ENCODE measurements at places on chromosomes 3 and 15.

DNA sequence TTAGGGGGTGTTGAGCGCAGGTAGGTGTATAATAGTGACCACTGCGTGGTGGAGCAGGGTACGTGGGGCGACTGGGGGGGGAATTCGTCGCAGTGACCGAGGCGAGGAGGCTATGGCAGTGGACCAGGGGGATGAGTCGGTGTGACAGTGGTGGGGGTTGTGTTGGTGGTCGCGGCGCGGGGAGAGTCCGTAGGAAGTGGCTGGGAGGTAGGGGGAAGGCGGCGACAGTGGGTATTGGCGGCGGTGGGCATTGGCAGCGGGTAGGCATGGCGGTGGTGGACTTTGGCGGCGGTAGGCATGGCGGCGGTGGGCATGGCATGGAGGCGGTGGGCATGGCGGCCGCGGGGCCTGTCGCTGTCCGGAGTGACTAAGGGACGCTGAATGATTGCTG, 739 bp downstream of the SNRPN start:
- no peak for DNase-seq

DNA sequence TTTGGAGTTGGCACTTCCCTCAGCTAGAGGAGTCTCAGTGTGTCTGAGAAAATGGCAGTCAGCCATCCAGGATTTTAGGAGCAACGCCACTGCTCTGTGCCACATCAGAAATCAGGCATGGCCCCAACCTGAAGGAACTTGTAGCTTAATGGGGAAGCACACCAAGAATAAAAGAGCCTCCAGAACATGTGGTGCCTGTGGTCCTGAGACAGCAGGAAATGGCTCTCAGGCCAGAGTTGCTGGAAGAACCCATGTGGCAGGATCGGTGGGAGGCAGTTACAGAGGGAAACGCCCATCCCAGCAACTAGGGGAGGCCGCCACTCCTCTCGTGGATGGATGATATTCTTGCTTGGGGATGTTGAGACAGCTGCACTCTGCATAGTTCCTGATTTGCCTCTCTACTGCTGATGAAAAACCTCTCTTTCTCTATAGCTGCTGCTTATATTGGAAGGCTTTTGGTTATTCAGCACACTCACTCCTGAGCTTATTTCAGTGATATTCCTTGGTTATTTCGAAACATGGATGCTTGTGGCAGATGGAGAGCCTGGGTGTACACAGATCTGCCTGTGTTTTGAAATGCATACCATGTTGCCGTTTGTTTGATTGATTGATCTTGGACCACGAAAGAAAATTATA, 52.4 kb downstream of the KLHL25 start:
- peak; percentile 56 for DNase-seq

DNA sequence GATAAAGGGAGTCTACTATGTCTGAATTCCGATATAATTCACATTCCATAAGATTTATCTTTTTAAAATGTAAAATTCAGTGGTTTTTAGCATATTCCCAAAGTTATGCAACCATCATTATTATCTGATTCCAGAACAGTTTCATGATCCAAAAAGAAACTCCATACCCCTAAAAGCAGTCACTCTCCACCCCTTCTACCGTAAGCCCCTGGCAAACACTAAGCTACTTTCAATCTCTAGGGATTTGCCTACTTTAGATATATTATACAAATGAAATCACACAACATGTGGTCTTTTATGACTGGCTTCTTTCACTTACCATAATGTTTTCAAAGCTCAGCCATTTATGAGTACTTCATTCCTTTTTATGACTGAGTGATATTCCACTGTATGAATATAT, 65.6 kb downstream of the TMEM212 start:
- DNase-seq: no peak

- DNase-seq: no peak
These were observed 774 bp upstream of the TMCO5A start for GRCh38 chr15:37933666-37934065.

GRCh38 chr3:43176666-43177065, 70.8 kb upstream of the POMGNT2 start:
- DNase-seq: no peak

DNA sequence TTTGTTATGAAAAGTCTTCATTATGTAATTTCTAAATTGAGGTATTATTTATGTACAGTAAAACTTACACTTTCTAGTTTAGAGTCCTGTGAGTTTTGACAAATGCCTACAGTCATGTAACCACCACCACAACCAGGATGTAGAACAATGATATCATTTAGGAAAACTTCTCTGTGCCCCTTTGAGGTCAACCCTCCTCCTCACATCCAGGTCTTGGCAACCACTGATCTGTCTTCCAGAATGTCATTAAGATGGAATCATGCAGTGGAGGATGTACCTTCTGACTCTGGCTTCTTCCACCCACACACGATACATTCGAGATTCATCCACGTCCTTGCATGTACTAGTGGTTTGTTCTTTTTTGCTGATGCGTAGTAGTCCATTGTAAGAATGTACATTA, 23.2 kb downstream of the MINAR1 start:
- no peak for DNase-seq
